ENCODE measurements at places on chromosomes 11 and 22.
A peak's percentile ranks its signal among the peaks of the same experiment; 100 is the strongest.

- peak; percentile 92 for DNase-seq
Measured at GRCh38 chr11:76680518-76681425, 10.2 kb upstream of the LRRC32 start.

DNA sequence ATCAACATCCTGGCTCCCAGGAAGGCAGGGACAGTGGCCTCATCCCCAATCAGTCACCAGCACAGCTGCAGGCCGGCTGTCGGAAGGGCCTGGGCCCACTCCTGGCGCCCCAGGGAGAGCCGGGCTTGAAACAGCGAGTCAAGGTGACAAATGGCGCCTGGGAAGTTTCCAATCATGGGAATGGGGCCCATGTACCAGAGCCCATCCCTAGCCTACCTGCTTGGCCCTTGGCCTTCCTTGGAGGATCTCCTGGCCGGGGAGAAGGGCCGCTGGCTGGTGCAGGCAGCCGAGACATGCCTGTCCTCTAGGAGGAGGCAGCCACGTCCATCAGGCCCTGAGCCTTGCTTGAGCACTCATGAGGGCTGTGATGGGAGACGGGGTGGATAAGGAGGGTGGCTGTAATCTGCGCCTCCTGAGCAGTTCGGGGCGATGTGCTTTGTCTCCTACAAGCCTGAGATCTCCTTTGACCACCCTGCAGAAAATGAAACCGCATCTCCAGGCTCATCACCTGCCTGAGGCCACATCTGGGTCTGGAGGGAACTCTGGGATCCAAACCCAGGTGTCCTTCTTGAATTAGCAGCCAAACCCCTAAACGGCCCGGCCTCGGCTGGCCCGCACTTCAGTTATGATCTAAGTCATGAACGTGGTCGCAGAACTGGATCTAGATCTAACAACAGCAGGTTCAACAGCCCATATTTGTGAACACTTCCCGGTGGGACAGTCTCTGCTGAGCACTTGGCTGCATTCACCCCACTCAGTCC is 862.0 kb downstream of the TBC1D22A start:
- DNase-seq, result no peak

DNA sequence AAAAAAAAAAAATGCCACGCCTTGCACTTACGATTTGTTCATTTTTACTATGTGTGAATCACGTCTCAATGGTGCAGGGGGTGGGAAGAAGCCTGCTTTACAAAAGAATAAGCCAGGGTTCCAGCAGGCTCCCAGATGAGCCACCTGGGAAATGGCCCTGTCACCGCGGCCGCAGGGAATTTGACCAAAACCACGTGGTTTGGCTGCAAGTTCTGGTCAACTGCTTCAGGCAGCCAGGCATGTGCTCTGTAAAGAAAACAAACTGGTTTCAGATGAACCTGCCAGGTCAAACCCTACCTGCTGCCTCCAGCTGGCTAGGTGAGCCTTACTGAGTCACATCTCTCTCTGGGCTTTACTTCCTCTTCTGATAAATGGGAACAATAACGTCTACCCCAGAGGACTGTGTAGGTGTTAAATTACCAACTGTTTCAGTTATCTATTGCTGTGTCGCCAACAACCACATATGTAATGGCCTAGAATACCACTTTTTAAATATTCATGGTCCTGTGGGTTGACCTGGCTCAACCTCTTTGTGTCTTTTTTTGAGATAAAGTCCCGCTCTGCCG is 30.5 kb upstream of the GCAT start:
- DNase-seq, result peak; percentile 89

DNA sequence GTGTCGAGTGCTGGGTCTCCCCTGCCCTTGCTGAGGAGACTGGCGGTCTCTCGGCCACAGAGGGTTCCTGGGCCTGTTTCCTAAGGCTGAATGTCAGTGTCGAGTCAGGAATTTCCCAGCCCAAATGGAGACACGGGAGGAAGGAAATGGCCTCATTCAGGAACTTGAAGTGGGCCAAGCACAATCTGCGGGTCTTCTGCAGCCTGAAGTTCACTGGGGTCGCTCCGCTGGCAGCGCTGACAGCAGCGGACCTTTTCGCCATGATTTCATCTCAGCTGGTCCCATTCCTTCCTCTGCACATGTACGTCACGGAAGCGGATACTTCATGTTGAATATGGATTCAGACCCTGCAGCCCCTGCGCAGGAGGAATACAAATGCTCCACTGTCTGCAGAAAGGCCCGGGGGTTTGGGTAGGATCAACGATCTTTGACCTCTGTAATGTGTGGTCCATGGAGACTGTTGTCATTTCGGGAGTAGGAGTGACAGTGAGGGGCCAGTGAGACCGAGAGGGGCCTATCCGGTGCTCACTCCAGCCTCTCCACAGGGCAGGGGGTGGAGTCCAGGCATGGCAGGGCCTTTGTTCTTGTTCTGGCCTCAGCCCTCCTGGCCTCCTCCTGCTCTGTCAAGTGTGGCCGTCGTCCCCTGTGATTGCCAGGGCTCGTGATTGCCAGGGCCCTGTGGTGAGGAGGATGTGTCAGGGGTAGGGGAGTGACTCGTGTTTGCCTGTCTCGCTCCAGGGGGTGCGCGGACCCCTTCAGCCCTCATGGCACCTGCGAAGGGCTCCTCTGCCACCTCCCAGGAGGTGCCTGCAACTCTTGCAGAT is 402.3 kb downstream of the TBC1D22A start:
- peak; percentile 49 for DNase-seq

DNA sequence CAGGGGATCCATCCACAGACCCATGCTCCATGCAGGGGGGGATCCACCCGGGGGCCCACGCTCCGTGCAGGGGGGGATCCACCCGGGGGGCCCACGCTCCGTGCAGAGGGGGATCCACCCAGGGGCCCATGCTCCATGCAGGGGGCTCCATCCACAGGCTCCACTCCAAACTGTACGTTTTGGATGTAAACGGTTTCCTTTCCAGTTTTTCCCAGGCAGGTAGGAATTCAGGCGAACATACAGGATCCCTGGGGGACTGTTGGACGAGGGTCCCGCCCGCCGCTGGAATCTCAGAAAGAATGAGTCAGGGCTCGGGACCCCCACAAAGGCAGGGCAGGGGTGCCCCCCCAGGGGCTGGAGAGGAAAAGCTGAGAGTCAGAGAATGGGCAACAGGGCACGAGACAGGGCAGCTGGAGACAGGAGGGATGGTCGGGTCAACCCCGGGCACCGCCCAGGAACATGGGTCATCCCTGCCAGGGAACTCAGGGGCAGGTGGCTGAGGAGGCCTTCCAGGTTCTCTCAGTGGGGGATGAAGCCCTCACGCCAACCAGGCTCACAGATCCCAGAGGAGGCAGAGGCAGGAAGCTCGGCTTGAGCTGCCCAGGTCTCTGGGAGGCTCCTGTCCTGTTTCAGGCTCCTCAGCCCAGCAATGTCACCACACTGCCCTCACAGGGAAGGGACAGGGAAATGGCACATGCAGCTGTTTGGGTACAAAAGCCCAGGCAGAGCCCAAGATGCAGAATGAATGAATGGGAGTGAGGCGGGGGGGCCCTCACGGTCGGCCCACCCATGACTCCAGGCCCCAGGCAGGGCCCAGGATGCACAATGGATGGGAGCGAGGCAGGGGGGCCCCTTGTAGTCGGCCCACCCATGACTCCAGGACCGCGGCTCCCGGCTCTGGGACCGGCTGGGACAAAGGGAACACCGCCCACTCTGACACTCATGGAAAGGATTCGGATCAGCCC is 200.2 kb downstream of the BRD1 start:
- DNase-seq, result no peak

- DNase-seq, result peak; percentile 41
Measured at GRCh38 chr11:10456519-10456918, 1.5 kb downstream of the AMPD3 start.

DNA sequence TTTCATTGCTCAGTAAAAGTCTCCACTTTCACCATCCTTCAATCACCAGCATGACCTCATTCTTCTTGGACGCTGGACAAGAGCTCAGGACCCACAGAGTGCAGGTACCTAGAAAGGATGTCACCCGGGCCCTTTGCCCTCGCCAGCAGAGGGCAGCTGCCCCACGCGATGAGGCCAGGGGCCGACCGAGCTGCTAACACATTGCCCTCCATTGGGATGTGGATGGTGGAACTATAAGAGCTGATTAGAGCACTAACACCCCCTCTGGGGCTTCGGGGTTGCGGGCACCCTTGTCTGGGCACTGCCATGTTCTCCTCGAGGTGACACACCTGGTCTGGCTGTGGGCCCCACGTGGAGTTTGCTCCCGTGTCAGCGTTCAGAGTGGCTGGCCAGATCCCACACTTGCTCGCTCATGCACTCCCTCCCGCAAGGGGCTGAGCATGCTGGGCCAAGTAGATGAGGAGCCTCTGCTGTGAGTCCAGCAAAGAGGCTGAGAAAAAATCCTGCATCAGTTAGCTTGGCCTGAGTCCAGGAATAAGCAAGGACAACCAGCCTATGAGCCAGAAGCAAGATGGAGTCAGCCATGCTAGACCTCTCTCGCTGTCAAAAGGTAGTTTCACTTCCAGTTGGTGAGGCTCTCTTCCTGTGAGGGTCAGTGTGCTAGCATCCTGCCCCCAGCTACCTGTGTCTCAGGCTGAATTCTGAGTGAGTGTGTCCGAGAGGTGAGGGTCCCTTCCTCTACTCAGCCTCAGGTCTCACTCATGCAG is 9.8 kb downstream of the KRTAP5-6 start:
- no peak for DNase-seq

DNA sequence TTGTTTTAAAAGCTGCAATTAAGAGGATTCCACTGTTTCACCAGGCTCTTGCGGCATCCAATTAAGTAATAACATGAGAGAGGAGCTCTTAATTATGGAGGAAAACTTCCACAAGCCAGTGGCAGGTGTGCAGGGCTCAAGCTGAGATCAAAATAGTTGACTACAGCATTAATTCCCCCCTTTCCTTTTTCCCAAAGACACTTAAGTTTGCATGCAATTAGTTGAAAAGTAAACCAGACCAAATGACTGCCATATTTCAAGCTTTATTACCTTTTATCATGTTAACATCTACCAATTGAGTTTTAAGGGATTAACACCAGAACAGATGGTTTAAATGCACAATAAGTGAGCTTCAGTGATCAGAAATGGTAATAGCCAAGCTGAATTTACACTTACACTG is 32.1 kb downstream of the FAM168A start:
- DNase-seq, result peak; percentile 4

- no peak for DNase-seq
Measured at GRCh38 chr11:126461096-126461440, 105.6 kb downstream of the ST3GAL4 start.

GRCh38 chr11:114844896-114845295 is 166.6 kb downstream of the NXPE2 start:
- no peak for DNase-seq

- no peak for DNase-seq
Measured at GRCh38 chr22:31715147-31715778, 34.7 kb downstream of the PRR14L start.

GRCh38 chr22:46864314-46865051 is 102.0 kb downstream of the TBC1D22A start:
- peak; percentile 21 for DNase-seq

GRCh38 chr11:77547863-77548551 is 41.7 kb upstream of the AQP11 start:
- DNase-seq, result no peak

DNA sequence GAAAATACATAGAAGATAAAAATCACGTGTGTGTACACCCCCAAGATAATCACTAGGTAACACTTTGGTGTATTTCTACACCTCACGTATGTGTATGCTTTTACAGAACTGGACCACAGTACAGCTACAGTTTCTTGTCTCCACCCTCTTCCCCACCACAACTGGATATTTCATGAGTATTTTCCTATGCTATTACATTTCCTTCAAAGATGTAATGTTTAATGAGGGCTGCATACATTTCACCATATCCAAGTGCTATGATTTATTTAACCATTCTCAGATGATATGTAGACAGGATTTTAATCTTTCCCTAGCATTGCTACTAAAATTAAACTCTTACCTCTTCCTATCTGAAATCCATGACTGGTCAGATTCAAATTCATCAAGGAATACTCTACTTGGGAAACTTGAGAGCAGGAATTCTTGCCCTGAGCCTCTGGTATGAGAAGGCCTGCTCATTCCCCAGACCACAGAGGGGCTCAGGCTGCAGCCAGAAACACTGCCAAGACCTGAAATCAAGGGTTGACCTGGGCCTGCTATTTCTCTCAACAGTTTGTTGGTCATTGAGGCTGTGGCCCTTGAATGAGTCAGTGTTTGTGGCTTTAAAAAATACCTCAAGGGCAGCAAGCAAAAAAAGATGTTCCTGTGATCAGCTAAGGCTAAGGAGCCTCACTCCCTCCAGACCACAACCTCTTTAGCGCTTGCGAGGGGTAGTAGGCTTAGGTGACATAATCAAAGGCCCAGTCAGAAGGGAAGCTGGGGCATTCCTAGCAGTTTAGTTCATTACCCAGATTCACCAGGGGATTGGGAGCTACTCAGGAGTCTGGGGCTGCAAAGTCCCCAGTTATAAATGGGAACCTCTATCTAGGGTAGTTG is 55.5 kb downstream of the ABTB2 start:
- peak; percentile 98 for DNase-seq

GRCh38 chr22:40247976-40248375 is 70.3 kb downstream of the TNRC6B start:
- DNase-seq, result no peak

GRCh38 chr11:27315836-27316235 is 47.2 kb downstream of the CCDC34 start:
- no peak for DNase-seq

- no peak for DNase-seq
Measured at GRCh38 chr11:3092603-3093141, 35.4 kb upstream of the CARS1 start.

- DNase-seq, result no peak
Measured at GRCh38 chr11:108618529-108618928, 25.0 kb upstream of the EXPH5 start.

GRCh38 chr11:46305295-46305694 is 27.8 kb downstream of the CREB3L1 start:
- DNase-seq, result peak; percentile 45

DNA sequence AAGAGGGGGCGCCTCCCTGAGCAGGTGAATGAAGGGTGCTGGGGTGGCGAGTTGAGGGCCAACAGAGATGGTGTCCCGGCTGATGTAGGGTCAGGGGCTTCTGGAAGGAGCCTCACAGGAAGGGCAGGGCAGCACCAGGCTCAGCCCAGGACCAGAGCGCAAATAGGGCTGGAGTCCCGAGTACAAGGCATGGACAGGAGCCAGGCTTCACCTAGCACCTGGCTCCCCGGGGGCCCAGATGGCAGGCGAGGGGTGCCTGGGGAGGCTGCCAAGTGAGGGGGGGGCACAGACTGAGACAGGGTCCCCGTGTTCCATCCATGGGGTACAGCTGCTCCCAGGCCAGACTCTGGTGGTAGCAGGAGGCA is 105.8 kb downstream of the KCNQ1 start:
- DNase-seq, result no peak

DNA sequence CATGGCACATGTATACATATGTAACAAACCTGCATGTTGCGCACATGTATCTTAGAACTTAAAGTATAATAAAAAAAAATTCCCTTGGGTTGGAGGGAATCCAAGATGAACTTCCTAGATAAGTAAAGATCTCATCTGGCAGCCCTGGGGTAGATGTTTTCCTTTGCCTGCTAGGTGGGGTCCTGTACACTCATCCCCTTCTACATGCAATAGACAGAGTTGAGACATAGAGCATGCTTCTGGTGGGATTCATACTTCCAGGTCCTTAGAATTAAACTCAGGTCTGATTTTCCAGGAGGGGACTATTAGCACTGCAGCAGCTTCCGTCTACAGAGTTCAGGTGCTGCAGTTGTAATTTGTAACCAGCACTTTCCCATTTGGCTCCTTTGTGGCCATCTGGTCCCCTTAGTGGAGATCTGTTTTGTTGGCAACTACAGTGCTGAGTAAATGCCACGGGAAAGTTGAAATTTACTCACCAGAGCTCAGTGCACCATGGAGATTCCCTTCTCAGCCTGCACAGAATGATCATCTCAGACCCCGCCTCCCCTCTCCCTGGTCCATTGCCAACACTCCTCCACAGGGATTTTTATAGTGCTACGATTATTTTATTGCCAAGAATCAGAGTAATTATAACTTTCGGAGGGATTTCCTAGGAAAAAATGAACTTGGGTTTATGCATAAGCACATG is 220.1 kb upstream of the E2F8 start:
- no peak for DNase-seq
